ENCODE measurements at places on chromosomes 2 and 18.
A peak's percentile ranks its signal among the peaks of the same experiment; 100 is the strongest.

DNA sequence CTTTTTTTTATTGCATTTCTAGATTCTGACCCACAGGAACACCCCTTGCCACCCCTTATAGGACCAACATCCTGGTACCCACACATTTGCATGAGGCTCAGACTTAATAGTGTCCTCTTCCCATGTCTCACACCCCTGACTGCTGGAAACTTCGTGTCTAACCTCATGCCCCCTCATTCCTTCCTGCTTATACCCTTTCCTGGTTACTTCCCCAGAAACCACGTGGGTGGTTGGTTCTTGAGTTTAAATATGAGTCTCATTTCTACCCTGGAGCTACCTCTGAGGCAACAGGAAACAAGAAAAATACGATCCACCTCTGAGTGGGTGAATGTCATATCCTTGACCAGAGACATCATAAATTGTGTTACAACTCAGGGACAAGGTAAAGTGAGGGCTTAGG, 1.6 kb downstream of the TNP1 start:
- DNase-seq, result no peak

DNA sequence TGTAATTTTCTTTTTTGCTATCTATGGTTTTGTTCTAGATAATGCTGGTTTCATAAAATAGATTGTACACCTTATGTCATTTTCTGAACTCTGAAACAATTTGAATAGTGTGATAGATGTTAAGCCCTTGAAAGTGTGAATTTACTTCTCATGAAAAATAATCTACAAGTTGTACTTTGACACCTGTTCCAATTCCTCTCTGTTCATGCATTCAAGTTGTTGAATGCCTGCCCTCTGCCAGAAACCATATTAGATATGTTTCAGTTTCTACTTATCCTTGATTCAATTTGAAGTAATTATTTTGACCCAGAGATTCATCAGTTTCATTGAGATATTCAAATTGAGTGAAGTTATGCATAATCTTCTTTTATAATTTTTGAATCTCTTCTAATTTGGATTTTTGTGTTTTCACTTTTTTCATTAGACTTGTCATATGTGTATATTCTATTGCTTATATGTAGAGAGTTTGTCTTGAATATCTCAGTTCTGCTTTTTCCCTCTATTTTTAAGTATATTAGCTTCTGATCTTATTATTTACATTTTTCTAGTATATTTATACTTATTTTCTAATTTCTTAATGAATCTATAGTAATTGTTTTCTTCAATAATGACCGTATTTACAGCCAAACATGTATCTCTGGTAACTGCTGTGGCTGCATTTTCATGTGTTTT, 143.3 kb upstream of the TACR1 start:
- no peak for DNase-seq

GRCh38 chr2:147273628-147274027, 571.2 kb upstream of the ACVR2A start:
- no peak for DNase-seq

DNA sequence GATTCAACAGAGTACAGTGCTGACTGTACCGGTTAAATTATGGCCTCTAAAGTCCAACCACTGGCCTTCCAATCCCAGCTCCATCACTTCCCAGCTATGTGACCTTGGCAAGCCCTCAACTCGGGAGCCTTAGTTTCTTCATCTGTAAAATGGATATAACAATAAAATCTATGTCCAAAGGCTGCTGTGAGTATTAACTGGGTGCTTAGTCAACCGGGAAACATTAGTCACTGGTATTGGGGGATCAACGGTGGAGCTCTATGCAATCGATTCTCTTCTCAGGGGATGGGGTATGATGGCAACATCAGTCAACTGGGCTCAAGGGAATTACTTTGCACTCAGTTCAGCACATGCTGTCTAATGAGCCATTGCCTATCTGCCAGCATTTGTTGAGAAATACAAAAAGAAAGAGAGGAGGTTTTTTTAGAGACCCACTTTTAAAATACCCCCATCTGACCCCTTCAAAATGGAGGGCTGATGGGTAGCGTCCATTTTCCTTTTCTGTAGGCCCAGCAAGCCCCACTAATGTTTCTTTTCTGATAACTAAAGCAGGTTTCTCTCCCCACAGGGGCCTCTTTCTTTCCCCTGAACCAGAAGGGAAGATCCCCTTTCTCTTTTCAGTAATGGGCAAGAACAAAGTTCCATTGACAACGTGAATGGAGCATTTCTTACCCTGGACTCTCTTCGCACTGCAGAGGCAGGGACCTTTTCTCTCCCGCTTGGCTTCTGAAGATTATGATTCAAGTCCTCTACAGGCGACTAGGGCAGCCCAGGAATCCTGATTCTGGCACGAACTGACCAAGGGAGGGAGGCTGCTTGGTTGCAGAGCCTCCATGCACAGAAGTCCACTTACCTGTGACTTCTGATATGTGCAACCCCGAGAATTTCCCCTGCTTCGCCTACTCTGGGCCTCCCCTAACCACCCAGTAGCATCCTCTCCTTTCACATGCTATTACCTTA, 8.7 kb upstream of the AGFG1 start:
- DNase-seq, result no peak

DNA sequence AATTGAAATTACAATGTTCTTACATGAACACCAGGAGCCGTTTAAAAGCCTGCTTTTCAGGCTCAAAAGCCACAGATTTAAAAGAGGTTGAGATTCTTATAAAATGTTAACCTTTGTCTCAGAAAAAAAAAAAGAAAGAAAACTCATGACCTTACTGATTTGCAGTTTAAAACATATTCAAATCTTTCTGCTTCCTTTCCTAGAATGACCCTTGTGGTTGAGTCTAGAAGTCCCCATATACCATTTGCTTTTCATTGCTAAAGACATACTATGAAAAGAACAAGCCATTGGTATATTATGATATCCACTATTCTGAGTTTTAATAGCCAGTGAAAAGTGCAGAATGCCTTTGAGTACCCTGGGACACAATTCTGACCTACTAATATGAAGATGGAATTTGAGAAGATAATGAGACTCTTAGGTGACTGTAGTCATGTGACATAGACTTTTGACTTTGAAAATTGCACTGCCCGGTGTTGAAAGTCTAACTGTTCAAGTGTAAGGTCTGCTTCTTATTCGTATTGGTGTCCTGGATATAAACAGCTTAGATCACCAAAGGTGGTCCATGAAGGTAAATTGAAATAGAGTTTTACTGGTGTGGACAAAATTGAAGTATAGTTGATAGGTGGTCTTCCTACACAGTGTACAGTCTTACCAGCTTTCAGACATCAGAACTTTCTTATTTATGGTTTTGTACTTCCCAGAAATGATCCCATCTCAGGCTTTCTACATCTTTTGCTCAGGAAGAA, 117.0 kb downstream of the DOCK10 start:
- DNase-seq, result no peak

DNA sequence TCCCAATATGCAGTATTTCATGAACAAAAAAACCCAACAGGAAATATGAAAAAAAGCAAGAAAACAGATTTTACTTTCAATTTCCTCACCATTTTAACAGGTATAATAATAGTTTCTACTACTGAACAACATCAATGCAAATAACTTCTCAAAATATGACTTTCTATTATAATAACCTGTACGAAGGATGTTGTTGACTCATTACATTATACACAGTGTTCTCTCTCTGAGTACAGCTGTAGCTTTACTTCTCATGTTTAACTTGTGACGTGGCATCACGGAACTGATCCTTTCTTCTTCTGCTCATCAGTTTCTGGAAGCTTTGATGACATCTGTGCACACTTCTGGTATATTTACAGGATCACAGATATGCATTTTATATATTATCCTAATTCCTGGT, 40.0 kb downstream of the FAM228A start:
- no peak for DNase-seq

DNA sequence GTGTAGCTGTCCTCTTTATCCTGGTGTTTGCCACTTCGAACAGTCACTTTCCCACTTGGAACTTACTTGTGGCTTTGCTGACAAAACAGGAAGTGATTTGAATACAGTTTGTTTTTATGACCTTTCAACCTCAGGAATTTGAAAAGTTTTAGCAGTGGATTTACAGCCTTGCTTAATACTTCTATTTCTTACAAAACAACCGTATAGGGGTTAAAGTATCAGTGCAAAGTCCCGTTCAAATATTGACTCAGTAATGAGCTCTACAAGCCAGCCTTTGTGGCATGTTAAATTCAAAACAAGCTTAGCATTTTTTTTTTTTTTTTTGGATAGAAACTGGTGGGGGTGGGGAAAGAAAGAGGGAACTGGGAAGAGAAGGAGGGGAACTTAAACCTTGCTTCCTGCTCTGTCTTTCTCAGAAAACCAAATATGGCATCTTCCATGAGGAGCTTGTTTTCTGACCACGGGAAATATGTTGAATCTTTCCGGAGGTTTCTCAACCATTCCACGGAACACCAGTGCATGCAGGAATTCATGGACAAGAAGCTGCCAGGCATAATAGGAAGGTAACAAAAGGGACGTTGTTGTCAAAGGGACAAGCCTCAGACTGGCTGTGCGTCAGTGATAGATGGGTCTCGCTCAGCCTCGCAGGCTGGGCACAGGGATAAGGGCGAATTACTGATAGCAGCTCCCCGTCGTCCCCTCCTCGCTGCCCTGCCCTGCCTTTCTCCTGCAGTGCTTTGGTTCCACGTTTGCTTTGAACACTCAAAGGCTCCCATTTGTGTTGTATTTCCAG, at the start of gene HNMT:
Gene HNMT, plus strand, starts transcription at position 408 of the 793 bp plus-strand sequence. Its CDS starts 19 bp downstream, at position 427.
- peak; percentile 25 for DNase-seq

DNA sequence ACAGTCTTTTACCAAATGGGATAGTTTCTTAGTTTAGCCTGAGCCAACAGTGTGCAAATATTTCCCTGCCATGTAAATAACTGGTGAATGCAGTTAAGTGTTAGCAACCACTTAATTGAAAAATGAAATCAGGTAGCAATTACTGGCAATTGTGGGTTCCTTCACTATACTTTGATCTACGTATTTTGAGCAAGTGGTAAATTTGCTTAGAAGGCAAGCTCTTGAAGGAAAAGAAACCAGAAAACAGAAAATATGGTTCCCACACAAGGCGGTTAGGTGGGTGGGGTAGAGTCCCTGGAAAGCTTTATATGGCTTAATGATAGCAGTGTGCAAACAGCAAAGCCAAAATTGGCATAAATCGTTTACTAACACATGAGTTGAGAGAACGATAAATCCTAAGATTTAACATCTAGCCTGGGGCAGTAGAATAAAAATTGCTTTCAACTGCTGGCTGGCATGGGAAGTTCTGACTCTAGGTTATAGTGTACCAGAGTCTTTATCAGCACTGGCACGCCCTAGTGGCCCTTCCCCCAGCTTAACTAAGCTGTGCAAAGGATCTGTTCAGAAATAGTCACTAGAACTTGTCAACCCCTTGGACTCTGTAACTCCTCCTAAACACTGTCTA, 17.0 kb downstream of the SLC9A2 start:
- no peak for DNase-seq

- no peak for DNase-seq
Observed at GRCh38 chr2:73103018-73103542, 9.7 kb downstream of the RAB11FIP5 start.

GRCh38 chr2:224517963-224518362, 67.2 kb downstream of the CUL3 start:
- no peak for DNase-seq

- DNase-seq, result no peak
Observed at GRCh38 chr2:80053522-80054345, 250.8 kb downstream of the LRRTM1 start.

GRCh38 chr2:53268086-53268485, 499.5 kb upstream of the CHAC2 start:
- no peak for DNase-seq

DNA sequence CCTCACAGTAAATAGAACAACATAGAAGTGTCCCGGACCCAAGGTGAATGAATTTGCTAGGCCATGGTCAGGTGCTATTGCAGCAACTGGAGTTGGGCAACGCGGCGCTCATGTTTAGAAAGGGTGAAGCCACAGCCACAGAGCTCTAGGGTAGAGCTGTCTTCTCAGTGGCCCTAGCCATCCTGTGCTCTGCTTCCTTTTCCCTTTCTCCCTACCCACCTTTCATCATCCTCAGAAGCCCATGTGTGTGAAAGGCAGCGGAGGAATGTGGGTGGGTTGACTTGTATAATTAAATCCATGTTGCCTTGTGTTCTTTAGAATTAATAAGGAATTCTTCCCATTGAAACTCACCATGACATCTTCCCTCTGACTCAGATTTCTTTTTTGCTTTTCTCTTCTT, 336.7 kb downstream of the OSR1 start:
- no peak for DNase-seq

DNA sequence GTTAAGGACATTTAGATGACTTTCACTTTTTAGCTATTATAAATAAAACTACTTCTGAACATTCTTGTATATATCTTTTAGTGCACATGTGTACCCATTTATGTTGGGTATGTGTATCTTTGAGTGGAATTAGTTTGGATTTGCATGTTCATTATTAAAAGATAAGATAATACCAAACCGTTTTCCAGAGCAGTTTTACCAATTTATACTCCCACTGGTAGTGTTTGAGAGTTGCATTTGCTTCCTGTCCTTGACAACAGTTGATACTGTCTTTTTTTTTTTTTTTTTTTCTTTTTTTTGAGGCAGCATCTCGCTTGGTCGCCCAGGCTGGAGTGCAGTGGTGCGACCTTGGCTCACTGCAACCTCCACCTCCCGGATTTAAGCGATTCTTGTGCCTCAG, 23.3 kb downstream of the SLC30A6 start:
- DNase-seq, result no peak

GRCh38 chr2:200317975-200318374, 11.5 kb downstream of the SPATS2L start:
- DNase-seq, result no peak

DNA sequence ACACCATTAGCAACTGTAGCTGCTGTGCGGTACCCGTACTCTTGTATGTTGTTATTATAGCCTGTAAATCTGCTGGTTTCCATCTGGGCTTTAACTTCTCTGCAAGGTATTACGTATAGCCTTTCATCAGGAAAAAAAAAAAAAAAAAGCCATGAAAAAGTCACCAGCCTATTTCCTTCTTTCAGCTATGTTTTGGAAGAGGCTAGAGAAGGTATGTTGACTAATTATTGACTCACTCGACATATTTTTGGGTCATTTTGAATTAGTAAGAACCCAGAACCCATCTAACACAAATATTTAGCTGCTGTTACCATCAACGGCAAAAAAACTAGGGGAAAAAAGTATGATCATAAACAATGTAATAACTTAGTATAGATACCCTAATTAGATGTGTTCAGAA, 1395.6 kb downstream of the SUCLG1 start:
- DNase-seq, result no peak

GRCh38 chr2:173395567-173396351, 41.1 kb downstream of the CDCA7 start:
- DNase-seq, result no peak

GRCh38 chr2:46232860-46233259, 64.3 kb upstream of the EPAS1 start:
- DNase-seq, result no peak

GRCh38 chr2:19722531-19722971, 179.2 kb downstream of the TTC32 start:
- no peak for DNase-seq

GRCh38 chr2:14428056-14428455, 204.5 kb upstream of the LRATD1 start:
- DNase-seq, result no peak

DNA sequence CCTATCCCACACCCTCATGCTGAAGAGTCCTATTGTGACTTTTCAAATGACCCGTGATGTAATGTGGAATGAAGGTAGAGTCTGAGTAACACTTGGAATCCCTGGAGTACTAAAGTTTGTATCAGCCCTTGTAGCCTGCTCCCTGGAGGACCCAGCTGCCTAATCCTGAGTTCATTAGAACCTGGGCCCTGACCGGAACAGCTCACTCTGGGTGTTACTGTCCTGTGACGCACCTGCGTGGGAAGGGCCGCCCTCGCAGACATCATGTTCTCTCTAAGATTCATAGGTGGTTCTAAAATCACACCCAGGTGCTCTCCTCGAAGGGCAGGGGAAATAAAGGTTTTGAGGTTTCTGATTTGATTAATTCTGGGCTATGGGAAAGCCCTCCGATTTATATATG, 62.3 kb downstream of the NCK2 start:
- DNase-seq, result no peak

Data from NCI-H774 (cell line).